ENCODE measurements at places on chromosomes 3 and 15. TPM values are rescaled to one million over a fixed set of nuclear protein-coding genes. Genes with fewer than 3 reads are reported as not detected.

Gene MYLK
- total RNA-seq = 268 TPM

Gene GRM2
- total RNA-seq = 0.57 TPM

DNA sequence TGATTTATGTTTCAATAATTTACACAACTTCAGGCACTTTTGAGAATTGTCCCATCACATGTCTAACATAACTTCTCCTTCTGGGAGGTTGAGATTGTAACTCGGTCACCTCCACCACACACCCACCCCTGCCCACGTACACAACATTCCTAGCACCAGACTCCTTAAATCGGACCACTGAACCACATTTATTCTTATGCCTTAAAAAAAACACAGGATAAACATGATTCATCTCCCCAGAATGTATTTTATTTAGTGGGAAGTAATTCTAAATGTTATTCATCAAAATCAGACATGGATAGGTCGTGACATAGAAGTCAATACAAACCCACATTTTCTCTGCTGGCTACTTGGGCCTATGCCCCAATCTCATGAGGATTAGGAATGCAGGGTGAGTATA lies 3.0 kb downstream of the SNTN start:
- H3K4me1 ChIP-seq = no peaks in the 10 kb centered on the region
- H3K36me3 ChIP-seq = no peaks in the 10 kb centered on the region
- no peak overlapping the region for H3K27ac ChIP-seq
- no peaks in the 10 kb centered on the region for H3K27me3 ChIP-seq
- no peak overlapping the region for H3K4me3 ChIP-seq

DNA sequence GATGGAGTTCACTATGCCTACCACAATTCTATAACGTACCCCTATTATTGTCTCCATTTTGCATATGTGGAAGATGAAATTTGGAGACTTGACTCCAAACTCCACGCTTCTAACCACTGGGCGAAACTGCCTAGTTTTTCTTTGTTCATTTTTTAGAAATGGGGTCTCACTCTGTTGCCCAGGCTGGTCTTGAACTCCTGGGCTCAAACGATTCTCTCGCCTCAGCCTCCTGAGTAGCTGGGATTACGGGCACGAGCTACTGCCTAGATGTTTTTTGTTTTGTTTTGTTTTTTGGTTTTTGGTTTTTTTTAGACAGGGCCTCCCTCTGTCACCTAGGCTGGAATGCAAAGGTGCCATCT lies 584 bp upstream of the RPL32 start:
- H3K4me3 ChIP-seq = peak overlapping the region; percentile 75
- no peak for DNase-seq
- H3K27me3 ChIP-seq = no peaks in the 10 kb centered on the region
- peaks cover 22% of the 10 kb centered on the region for H3K4me1 ChIP-seq
- peak overlapping the region; percentile 96 for H3K27ac ChIP-seq

- DNase-seq = no peak
- no peak overlapping the region for H3K27ac ChIP-seq
- no peak overlapping the region for H3K4me3 ChIP-seq
- no peaks in the 10 kb centered on the region for H3K4me1 ChIP-seq
- no peaks in the 10 kb centered on the region for H3K27me3 ChIP-seq
Measured at GRCh38 chr3:108951820-108952501, 1.7 kb downstream of the GUCA1C start.

Gene SLC27A2
- 2.4 TPM for total RNA-seq

DNA sequence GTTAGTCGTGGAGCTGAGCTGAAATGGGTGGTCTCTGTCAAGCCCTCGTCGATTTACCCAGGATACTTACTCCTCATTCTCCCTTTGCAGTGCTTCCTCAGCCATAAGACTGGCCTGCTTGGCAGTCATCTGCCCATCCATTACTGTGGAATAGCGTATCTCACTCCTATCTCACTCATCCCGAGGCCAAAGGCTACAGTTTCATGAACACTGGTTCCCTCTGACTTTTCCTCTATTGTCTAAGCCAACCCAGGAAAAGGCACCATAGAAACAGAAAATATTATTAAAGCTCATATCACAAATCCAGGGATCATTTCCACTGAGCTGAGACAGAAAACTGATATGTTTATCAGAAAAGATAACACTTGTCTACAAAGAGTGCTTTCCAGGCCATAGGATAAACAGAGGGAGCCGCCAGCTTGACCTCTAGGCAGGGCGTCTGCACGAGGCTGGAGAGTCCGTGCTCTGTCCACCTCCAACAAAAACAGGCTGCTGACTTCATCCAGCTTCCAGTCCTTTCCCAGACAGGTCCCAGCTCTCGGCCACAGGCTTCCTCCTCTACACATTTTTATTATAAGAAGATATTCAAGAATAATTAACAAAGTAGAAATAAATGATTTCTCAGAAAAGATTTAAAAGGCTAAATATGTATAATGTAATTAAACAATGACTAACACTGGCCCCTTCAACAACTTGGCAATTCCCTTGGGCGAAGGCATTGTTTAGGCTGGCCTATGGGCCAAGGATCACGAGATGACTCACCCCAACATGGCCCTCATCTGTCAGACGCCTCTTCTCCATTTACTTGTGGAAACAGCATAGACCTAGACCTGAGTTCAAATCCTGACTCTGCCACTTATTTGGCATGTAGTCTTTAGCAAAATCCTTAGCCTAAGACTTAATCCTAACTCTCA lies 27.4 kb upstream of the BOC start:
- no peak for DNase-seq
- no peak overlapping the region for H3K4me3 ChIP-seq
- H3K27me3 ChIP-seq = no peaks in the 10 kb centered on the region
- H3K4me1 ChIP-seq = no peaks in the 10 kb centered on the region

DNA sequence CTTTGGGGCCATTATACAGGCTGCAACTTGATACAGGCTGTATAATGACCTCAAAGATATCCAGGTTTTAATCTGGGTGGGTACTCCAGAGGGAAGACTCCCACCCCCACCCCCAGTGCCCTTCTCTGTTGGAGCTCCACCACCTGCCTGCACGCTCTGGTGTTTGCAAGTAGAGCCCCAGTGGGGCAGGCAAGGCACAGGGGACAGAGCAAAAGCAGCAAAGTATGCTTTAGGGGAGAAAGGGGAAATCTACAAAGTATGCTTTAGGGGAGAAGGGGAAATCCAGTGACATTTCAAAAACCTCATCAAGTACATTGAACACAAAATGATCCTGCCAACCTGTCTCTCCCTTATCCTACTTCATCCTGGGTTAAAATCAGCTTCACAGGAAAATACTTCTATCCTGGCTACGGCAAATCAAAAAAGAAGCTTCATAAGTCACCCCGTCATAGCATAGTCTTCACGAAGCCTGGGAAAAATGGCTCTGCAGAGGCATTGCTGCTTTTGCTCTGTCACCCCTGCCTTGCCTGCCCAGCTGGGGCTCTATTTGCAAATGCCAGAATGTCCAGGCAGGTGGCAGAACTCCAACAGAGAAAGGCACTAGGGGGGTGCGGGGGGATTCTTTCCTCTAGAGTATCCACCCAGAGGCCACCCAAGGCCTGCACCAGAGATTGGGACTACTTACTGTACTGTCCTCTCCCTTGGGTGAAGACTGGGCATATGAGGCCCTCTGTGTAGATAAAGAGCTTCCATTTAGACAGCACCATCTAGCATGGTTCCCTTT lies 60.9 kb upstream of the ATP11B start:
- DNase-seq = no peak
- H3K27me3 ChIP-seq = no peaks in the 10 kb centered on the region
- H3K4me3 ChIP-seq = no peak overlapping the region
- H3K27ac ChIP-seq = no peak overlapping the region
- no peaks in the 10 kb centered on the region for H3K4me1 ChIP-seq

Gene MTFMT
- 27.9 TPM for total RNA-seq

- H3K27me3 ChIP-seq = no peaks in the 10 kb centered on the region
- H3K27ac ChIP-seq = no peak overlapping the region
- no peak overlapping the region for H3K4me3 ChIP-seq
Measured at GRCh38 chr15:31060429-31061140, 40.9 kb downstream of the TRPM1 start.

DNA sequence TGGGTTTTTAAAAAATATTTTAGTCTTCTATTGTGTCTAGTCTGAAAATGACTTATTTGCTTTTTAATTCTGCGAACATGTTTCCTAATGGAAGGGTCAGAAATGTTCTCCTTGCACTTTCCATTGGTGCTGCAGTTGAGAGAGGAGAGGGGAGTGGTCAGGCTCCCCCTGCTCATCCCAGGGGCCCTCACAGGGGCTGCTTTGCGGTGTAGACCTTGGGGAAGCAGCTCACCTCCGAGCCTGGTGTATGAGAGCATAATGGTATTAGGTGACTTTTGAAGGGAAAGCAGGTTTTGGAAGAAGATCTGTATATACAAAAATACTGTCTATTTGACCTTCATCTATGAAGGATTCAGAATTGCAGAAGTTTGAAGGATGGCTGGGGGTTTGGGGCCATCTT lies 28.3 kb downstream of the APBA2 start:
- no peak overlapping the region for H3K27ac ChIP-seq
- no peak overlapping the region for H3K4me3 ChIP-seq
- H3K27me3 ChIP-seq = no peaks in the 10 kb centered on the region
- no peak for DNase-seq
- H3K4me1 ChIP-seq = no peaks in the 10 kb centered on the region
- H3K36me3 ChIP-seq = no peaks in the 10 kb centered on the region

Gene GP9
- total RNA-seq = not detected

- no peaks in the 10 kb centered on the region for H3K36me3 ChIP-seq
- H3K4me3 ChIP-seq = no peak overlapping the region
- H3K27me3 ChIP-seq = no peaks in the 10 kb centered on the region
- H3K27ac ChIP-seq = no peak overlapping the region
- no peaks in the 10 kb centered on the region for H3K4me1 ChIP-seq
Measured at GRCh38 chr15:51403072-51403878, 61.8 kb downstream of the GLDN start.

DNA sequence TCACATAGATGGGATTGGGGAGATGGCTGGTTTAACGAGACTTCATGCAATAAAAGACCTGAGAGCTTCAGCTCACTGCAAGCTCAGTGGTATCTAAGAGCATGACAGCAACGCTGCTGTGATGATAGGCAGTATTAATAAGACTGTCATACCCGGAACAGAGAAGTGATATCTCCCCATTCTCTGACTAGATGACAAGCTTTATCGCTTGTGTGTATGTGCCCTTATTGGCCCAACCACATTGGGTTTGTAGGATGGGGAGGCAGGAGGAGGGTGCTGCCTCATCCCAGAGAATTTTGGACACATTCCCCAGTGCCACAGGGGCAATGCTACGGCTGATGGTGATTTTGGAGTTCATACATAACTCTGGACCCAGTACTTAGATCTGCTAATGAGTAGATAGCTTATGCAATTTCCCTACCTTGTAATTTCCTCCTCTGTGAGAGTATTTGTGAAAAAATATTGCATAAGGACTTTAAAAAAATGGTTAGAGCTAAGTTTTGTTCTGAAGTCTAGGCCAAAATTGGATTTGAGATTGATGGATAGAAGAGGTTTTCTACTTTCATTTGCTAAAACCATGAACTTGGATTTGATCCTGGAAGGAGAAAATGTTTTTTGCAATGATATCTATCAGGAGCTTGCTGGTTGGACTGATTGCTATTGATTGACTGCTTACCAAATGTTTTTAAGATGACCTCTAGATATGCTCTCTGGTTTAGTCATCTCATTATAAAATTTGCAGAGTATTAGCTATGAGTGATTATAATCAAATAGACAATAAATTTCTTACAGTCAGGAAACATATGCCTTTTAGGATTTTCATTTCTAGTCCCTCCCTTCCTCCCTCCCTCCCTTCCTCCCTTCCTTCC lies 14.0 kb upstream of the TMEM212 start:
- DNase-seq = no peak
- H3K36me3 ChIP-seq = no peaks in the 10 kb centered on the region
- H3K4me1 ChIP-seq = peaks cover 37% of the 10 kb centered on the region

DNA sequence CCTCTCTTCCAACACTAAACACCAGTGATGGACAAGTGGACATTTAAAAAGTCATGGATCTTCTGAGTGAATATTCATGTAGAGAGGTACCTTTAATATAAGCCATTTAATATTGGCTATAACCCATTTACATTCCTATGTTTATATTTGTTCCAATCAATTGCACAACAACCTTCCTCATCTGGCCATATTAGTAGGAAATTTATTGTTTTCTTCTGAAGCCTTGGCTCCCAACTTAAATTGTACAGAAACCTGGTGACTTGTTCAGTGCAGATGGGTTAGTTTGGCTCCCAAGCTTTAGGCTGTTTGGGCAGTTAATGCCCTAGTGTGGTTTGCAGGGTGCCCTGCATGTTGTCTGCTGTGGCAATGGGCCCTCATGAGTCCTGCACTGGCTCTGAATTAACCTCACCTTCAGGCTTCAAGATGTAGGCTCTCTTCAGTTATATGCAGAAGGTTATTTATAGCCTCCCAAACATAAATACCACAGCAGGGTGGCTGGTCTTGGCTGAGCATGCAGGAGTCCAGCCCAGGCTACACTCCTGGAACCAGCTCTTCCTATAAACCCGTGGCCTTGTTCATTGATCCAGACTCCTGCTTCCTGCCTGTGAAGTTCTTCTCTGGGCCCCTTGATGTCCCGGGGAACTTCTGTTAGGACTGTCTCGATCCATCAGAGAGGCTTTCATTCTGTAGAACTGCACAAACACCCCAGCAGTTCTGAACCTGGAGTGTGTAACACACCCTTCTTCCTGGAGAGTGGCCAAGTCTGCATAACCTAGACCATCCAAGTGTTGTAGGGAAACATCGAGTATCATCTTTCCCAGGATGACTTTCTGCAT lies 57.0 kb downstream of the DUT start:
- peaks cover 4% of the 10 kb centered on the region for H3K4me1 ChIP-seq
- DNase-seq = no peak
- no peaks in the 10 kb centered on the region for H3K36me3 ChIP-seq
- H3K4me3 ChIP-seq = no peak overlapping the region
- H3K27ac ChIP-seq = no peak overlapping the region

Gene IMPG2
- 1.0 TPM for total RNA-seq

GRCh38 chr3:73100741-73101559 lies 39.5 kb downstream of the EBLN2 start:
- DNase-seq = no peak
- H3K4me3 ChIP-seq = no peak overlapping the region
- H3K4me1 ChIP-seq = no peaks in the 10 kb centered on the region
- no peak overlapping the region for H3K27ac ChIP-seq
- no peaks in the 10 kb centered on the region for H3K27me3 ChIP-seq

Gene PAQR9
- total RNA-seq = not detected

Gene SEMA4B
- 81.3 TPM for total RNA-seq

DNA sequence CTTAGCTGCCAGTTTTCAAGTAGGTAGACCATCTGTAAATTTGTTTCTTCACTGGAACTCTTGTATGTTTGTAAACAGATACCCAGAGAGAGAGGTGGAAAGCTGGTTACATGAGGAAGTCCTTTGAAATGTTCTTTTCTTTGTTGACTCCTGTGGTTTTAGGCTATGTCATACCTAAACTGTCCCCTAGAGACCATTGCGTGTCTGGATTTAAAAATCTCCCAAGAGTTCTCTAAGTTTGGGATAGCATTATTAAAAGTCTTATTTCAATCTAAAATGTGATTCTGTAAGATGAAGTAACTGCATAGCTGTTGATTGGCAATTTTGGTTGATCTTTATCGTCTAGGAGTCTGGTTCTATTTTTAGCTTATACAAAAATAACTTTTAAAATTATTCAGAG lies 127.2 kb downstream of the GHSR start:
- H3K27me3 ChIP-seq = no peaks in the 10 kb centered on the region
- H3K36me3 ChIP-seq = peaks cover 13% of the 10 kb centered on the region
- no peak overlapping the region for H3K27ac ChIP-seq
- no peak overlapping the region for H3K4me3 ChIP-seq
- H3K4me1 ChIP-seq = peaks cover 47% of the 10 kb centered on the region

GRCh38 chr15:28932361-28932760 lies 46.6 kb downstream of the APBA2 start:
- DNase-seq = no peak
- H3K27ac ChIP-seq = no peak overlapping the region
- H3K27me3 ChIP-seq = no peaks in the 10 kb centered on the region
- no peaks in the 10 kb centered on the region for H3K36me3 ChIP-seq
